Stimulated activated CD4-positive, alpha-beta T cell treated with anti-CD3 and anti-CD28 coated beads, Interleukin-12 subunit alpha, Interleukin-12 subunit beta, amount 100 ng/mL, for 4 hours (primary cell): ENCODE measurements at places on chromosomes 1 and 21.
A peak's percentile ranks its signal among the peaks of the same experiment; 100 is the strongest.

DNA sequence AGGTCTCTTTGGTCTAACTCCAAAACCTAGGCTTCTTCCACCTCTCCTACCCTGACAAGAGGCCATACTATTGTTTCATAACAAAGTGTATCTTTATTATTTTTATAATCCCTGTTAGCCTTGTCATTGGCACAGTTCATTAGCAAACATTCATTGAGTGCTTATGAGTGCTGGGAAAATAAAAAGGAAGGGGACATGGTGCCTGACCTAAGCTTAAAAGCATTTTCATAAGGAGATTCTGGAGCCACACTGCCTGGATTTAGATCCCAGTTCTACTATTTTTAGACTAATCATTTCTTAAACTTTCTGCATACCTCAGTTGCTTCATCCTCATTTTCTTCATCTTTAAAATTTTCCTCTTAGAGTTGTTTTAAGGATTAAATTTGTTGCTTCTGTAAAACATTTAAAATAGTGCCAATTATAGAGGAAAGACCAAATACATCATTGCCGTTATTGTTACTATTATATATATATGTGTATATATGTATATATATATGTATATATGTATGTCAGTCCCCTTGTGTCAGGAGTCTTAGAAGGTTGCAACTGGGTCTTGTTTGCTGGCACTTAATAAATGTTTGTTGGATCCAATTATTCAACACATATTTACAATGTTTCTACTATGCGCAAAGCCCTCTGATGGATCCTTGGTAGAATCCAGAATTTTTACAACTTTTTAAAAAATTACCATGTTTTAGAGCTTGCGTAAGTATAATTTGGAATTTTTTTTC is 250.9 kb upstream of the SGIP1 start:
- DNase-seq: no peak

DNA sequence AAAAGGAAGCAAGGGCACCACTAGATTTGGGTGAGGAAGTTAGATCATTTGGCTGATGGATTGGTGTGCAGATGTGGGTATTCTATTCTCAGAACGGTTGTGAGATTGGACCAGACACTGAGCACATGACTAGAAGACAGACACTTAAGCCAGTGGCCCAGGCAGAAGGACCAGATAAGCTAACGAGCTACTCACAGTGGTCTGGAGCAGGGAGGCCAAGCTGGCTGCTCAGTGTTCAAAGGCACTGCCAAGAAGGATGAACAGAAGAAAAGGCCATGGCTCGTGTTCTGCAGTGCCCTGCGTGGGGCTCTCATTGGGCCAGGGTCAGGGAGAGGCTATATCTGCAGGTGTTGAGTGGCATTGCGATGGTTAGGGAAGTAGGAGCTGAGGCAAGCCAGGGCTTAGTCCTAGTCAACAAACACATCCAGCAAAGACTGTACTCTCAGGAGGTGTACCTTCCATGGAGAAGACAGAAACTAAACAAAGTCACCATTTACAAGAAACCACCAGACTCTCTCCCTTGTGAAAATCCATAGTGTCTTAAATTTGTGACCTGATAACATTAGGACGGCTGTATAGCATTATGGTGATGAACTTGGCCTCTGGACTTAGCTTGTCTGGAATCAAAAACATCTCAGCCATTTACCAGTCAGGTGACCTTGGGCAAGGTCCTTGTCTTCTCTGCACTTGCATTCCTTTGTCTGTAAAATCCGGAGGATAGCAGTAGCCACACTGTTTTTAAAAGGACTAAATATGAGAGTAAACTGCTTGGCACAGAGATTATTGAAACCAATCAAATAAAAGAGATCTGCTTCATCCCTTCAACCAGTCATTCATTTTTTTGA is 274.5 kb downstream of the SIPA1L2 start:
- no peak for DNase-seq

- no peak for DNase-seq
Measured at GRCh38 chr1:156537027-156537426, 35.3 kb downstream of the IQGAP3 start.

- DNase-seq: no peak
Measured at GRCh38 chr1:9916452-9916851, 6.4 kb upstream of the CTNNBIP1 start.

DNA sequence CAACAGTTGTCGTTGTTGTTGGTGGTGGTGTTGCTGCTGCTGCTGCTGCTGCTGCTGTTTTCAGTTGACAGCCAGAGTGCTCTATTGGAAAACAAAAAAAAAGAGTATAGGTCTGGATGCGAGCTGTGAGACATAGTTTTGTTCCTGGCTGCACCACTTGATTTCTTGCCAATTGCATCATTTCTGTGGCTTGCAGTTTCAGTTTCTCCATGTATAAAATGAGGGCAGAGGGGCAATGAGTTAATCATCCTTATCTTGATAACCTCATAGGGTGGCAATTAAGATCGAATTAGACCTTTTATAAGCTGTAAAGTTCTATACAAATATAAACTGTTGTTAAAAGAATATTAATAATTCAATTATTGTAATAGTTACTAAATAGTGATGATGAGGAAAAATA is 156.7 kb downstream of the DMRTA2 start:
- no peak for DNase-seq

- DNase-seq: no peak
Measured at GRCh38 chr1:209723265-209723664, 18.6 kb downstream of the HSD11B1 start.

- no peak for DNase-seq
Measured at GRCh38 chr1:40712997-40713396, 21.5 kb downstream of the NFYC start.

DNA sequence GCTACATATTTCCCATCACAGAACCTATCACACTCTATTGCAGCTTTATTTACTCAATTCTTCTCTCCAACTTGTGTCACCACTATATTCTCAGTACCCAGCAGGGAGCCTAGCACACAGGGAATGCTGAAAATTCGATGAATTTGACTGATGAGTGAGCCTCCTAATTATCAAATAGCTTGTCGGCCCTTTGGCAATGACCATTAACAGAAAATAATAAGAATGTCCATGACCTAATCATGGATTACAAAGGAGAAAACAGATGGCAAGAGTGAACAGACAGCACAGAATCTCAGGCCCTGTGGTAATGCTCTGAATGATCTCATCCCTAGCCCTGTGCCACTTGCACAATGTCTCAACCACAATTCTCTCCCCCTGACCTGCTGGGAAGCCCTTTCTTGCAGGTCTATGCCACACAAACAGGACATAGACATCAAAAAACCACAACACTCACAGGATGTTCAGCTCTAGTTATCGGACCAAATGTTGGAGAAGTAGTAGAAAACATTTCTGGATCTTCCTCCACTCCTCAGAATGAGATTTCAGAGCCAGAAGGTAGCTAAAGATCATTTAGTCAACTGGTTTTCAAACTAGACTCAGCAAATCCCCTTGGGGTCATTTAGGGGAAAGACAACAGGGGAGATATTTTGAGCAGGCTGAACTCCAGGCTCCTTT is 68.4 kb downstream of the LUZP1 start:
- DNase-seq: no peak

GRCh38 chr1:205532996-205533735 is 28.7 kb downstream of the CDK18 start:
- DNase-seq: no peak

GRCh38 chr1:228154021-228154669 is 4.4 kb downstream of the GJC2 start:
- no peak for DNase-seq

DNA sequence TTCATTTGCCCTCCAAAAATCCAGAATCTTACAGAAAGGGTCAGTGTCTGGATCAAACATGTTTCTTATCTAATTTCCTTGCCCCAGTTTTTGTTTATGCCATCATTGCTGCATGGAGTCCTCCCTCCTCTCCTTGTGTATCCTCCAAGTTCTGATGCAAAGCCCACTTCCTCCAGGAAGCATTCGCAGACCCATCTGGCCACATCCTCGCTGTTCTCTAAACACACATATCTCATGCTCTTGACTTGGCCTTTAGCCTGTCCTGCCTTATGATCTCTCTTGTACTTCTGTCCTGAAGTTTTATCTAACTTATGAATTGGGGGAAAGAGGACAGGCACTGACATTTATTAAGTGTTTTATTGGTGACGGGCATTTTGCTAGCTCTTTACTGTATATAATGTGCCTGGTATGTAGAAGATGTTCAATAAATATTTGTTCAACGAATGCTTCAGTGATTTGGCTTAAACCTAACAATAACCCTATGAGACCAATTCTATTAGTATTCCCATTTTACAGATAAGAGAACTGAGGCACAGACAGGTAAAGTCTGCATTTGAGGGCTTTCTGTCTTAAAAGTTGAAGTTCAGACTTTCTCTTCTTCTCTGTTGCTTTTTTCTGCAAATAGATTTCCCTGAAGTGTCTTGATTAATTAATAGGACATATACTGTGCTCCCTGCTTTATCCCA is 19.2 kb upstream of the ID3 start:
- DNase-seq: no peak

GRCh38 chr21:23960769-23961168 is 1646.5 kb downstream of the MRPL39 start:
- no peak for DNase-seq

DNA sequence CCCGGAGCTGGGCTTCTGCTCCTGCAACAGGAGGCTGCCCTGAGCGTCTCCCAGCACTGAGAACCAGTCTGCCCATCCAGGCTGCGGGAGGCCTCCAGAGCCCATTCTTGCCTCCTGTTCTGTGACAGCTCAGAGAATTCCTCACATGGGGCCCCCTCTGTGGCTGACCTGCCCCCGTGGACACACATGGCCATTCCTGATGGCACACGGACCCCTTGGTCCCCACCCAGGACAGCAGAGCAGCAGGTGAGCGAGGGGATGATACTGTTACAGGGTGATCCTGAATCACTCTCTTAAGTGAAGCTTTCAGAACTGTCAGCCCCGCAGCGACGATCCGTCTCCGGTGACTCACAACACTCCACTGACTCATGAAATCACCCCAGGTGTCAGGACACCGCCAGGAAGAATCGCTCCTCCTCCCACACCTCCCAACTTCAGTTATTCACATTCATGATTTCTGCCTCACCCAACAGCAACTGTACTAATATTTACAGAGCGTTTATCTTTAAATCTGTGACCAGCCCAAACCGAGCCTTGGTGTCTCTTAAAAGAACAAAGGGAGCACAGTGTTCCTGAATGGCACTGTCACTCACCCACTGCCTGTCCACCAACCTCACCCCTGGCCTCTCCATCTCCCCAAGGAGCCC is 22.5 kb downstream of the CHD5 start:
- peak; percentile 22 for DNase-seq

- DNase-seq: no peak
Measured at GRCh38 chr1:91763252-91763651, 122.7 kb downstream of the TGFBR3 start.

DNA sequence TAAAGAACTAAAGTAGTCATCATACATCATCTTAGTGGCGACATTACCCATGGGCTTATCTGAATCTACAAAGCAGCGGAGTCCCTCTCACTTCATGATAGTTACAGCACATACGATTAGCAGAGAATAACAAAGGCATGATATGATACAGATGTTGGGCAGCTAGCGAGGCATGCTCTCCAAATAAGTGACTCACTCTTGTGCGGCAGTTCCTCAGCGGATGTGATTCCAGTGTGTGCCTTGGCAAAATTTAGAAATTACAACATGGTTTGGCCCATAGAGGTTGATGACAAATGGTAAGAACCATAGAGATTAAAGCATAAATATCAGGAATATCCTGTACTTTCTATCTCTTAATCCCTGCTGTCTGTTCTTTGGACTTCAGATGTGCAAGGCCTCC is 48.1 kb upstream of the PAXBP1 start:
- DNase-seq: no peak

- DNase-seq: no peak
Measured at GRCh38 chr1:221991221-221991620, 249.3 kb upstream of the DUSP10 start.

- DNase-seq: no peak
Measured at GRCh38 chr1:18233176-18233864, 125.7 kb downstream of the IGSF21 start.

DNA sequence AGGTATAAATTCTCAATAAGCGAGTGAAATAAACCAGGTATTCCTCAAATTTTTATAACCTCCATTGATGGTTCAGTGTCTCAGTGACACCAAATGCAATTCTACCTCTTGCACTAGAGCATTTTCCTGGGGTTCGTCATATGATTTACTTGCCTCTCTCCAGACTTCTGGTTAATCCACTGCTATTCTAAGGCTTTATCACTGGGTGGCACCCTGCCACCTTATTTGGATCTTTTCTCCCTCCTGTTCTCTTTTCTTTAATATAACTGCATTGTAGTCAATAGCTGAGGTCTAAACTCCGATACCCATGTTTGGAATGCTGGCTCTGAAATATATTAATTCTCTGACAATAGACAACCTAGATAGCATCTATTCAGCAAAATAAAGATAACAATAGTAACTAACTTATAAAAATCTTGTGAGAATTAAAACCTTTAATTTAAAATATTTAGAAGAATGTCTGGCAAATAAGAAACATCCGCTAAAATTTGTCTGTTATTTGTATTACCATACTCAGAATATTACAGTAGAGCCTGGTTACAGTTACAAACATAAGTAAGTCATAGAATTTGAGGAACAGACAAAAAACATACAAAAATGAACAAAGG is 436.4 kb downstream of the PLA2G4A start:
- no peak for DNase-seq

GRCh38 chr1:175873290-175873935 is 130.0 kb upstream of the TNR start:
- no peak for DNase-seq

GRCh38 chr1:186418503-186418902 is 42.4 kb downstream of the PDC start:
- no peak for DNase-seq
